ENCODE measurements at places on chromosomes 1 and 21.

DNA sequence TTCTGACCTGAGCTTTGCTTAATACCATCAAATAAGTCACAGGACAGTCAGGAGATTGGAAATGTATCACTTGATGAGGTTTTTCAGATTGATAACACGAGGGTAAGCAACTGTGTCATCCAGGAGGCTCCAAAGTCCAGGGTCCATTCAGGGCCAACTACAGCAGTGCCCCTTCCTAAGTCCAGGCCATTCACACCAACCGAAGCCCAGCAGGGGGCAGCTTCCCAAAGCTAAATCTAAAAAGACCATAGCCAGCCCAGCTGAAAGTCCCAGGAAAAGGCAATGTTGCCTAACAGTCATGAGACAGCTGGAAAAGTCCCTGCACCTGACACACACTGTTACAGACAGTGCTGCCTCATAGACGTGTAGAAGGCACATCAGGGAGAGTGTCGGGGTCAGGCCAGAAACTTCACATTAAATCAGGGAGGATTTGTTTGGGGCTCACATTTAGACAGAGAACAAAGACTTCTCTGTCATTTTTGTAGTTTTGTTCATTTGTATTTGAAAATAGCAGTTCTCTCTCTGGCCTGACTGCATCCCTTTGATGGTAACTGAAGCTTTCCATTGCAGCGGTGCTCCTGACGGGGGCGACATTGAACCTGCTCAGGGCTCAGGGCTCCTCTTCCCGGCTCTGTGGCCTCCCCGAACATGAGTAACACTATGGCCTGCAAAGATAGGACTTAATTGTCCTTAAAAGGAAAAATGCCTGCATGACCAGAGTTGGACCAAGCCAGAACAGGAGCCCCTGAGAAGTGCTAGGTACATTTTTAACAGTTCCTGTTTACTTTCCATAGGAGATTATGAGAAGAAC, 200.4 kb downstream of the NRIP1 start:
- peak; percentile 57 for DNase-seq

DNA sequence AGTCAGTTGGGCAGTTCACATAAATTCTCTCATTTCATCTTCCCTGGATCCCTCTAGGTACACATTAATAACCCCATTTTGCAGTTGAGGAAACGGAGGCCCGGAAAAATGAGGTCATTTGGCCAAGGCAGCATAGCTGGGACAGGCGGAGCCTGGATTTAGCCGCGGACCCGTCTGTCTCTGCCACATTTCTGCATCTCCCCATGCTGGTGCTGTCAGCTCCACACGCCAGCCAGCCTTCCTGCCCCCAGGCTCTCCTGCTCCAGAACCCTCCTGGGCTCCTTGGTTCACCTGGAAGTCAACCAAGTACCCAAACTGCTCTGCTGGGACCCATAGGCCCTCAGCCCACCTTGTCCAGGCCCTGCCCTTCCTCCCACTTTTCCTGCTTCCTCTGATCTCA, 7.6 kb downstream of the FOXO6 start:
- no peak for DNase-seq

DNA sequence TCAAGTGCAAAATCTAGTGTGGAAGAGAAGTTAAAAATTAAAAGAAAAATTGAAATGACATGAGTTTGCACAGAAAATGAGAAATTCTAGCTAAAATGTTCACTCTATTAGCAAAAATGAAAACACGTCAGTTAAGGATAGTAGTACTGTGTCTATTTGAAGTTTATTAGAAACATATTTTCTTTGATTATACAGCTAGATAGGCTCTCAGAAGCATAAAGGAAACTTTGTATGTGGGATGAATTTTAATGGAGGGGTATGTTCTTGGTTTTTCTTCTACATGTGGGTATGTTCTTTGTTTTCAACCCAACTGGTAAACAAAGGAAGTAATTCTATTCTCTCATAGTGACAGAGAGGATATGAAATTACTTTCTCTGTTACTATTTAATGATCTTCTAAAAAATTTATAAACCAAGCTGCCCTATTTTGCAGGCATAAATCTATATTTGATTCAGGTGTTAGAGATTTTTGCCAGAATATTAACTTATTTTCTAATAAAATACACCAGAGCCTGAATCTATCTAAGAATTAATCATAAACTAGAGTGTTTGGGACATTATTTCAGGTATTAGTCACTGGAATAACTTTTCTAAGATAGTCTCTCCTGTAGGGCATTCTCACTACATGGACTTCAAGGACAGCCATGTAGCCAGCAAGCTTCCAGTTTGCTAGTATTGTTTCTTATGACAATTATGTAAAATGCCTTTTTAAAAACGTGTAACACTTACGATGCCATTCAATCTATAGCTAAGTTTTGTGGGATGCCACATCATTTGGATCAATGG, 15.8 kb downstream of the GPSM2 start:
- DNase-seq = peak; percentile 16

DNA sequence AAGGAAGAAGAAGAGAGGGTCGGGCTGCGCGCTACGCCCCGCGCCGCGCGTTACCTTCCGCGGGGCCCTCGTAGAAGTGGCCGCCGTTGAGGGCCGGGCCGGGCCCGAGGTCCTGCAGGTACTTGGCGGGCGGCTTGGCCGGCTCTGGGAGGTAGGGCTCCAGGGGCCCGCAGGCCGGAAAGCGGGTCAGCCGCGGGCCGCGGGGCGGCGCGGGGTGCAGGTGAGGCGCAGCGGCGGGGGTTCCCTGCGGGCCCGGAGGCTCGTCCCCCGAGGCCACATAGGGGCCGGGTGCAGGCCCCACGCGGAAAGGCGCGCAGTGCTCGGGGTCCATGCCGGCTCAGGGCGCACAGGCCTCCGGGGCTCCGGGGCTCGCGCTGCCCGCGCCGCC, 196 bp downstream of the ALX3 start:
- no peak for DNase-seq

DNA sequence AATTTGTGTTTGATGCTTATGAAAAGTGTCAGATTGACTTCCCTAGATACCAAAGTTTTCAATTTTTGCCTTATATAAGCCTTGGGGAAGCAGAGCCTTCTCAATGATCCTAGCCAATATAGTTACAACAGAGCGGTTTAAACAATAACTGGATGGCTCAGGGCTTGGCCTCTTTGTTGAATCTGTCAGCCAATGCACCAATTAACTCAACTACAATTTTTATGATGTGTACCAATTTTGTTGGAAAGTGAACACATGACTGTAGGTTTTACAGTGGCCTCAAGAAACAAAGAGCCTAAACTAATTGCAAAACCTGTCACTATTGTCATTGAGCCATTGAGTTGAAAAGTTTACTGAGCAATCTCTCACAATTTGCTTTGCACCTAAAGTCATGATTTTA, 71.6 kb upstream of the RGS18 start:
- DNase-seq = no peak

GRCh38 chr1:115063228-115063901, 25.9 kb downstream of the TSPAN2 start:
- no peak for DNase-seq

- no peak for DNase-seq
Measured at GRCh38 chr1:175470591-175470990, 272.8 kb downstream of the TNR start.

GRCh38 chr1:77697441-77697840, 15.0 kb upstream of the ZZZ3 start:
- DNase-seq = no peak

GRCh38 chr1:111719674-111720132, 19.5 kb downstream of the INKA2 start:
- DNase-seq = no peak

GRCh38 chr1:68623700-68624099, 126.8 kb upstream of the DEPDC1 start:
- no peak for DNase-seq

DNA sequence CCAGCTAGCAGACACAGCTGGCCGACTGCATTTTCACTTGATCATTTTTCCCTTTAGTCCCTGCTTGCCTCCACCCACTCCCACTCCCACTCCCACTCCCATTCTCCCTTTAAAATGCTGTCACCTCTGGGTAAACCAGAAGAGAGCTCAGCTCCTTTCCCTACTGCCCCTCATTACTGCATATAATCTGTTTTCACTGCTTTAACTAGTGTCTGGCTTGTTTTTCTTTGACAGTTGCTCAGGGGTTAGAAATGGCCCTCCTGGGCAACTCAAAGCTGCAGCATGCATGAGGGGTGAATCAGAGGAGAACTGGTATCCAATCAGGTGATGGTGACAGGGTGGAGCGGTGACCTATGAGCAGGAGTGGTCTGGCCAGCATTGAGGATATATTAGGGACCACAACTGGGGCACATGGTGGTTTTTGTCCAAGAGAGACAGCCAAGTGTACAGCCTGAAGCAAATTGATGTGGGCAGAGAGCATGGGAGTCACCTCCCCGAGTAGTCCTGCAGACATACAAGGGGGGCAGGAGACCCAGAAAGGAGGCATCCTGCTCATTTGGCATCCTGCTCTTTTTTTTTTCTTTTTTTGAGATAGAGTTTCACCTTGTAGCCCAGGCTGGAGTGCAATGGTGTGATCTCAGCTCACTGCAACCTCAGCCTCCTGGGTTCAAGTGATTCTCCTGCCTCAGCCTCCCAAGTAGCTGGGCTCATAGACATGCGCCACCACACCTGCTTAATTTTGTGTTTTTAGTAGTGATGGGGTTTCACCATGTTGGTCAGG, 42.6 kb upstream of the SRSF10 start:
- peak; percentile 86 for DNase-seq

DNA sequence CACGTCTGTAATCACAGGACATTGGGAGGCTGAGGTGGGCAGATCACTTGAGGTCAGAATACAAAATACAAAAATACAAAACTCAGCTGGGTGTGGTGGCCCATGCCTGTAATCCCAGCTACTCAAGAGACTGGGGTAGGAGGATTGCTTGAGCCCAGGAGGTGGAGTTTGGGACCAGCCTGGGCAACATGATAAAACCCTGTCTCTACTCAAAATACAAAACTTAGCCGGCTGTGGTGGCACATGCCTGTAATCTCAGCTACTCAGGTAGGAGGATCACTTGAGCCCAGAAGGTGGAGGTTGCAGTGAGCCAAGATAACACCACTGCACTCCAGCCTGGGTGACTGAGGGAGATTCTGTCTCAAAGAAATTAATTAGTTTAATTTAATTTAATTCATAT, 6.5 kb upstream of the ITLN1 start:
- no peak for DNase-seq

DNA sequence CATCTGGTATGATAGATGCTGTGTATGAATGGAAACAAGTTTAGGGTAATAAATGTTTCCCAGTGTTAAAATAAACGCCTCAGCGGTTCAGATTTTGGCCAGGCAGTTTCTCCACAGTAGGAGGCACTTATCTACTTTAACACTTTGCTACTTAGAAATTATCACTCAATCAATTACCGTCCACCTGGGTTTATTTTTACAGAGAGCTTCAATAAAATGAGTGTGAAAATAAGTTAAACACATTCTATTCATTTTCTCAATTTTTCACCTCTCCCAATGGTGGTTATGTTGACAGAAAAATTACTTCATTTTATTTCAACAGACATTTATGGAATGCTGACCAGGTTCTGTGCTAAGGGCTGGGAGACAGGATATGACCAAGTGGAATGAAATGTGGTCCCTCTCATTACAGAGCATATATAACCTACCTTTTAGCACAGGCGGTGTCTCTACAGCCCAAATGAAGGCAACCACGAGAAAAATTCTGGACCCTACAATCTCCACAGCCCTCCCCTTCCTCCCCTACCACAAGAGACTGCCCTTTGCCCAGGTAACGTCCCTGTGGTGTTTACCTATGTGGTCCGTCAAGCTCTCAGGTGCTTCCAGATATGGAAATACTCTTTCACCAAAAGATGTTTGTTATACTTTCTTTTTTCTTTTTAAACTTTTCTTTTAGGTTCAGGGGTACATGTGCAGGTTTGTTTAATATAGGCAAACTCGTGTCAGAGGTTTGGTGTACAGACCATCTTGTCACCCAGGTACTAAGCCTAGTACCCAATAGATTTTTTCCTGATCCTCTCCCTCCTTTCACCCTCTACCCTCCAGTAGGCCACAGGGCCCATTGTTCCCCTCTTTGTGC, 105.5 kb downstream of the HLCS start:
- peak; percentile 53 for DNase-seq

DNA sequence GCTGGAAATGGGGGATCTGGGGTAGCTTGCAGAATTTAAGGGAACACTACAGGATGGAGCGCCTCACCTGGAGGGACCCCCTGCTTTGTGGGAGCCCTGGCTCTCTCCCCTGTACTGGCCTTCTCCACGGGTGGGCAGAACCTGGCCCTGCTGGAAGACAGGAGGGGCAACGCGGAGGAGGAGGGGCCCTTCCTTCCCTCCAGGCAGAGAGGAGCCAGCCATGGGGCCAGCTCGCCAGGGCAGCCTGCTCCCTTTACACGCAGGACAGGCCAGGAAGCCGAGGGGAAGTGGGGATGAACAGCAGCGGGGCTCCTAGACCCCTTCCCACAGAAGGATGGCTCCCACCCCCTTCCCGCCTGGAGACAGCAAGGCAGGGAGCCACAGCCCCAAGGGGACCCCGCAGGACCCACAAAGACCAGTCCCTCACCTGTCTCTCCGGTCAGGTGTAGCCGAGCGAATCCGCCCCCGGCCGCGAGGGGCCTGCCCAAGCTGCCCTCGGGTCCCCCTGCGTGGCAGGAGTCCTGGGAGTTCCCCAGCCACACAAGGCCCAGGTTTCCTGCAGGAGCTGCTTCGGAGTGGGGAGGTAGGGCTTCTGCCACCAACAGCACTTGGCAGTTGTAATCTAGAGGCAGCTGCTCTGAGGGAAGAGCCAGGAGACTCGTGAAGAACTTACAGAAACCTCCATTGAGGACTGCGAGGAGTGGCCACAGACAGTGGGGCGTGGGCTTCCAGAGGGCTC, 1.6 kb upstream of the SLC19A1 start:
- DNase-seq = no peak

DNA sequence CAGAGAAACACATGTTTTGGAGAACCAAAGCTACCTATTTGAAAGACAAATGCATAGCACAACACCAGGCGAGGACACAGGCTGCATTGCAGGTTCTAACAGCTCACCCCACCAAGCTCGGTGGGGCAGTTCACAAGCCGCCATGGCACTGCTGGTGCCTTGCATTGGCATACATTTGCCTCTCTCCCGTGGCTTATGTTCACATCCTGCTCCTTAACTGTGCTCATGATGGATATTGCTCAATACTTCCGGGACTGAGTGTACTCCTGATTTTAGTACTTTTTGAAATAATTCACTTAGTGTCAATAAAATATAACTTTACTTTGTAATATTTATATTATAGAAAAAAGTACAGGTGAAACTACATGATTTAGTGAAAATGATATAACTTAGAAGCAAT, 1187.4 kb upstream of the NCAM2 start:
- DNase-seq = no peak

- DNase-seq = no peak
Measured at GRCh38 chr1:86914601-86914997, at the start of gene HS2ST1. Gene HS2ST1 (plus strand): TSS chr1:86914635.

GRCh38 chr1:21436488-21437340, 3.2 kb upstream of the NBPF3 start:
- DNase-seq = peak; percentile 20

Data from AG08396 (cell line).